GM12878 (cell line): ENCODE measurements at places on chromosomes 13 and 19. TPM values are rescaled to one million over a fixed set of nuclear protein-coding genes. Genes with fewer than 3 reads are reported as not detected.

DNA sequence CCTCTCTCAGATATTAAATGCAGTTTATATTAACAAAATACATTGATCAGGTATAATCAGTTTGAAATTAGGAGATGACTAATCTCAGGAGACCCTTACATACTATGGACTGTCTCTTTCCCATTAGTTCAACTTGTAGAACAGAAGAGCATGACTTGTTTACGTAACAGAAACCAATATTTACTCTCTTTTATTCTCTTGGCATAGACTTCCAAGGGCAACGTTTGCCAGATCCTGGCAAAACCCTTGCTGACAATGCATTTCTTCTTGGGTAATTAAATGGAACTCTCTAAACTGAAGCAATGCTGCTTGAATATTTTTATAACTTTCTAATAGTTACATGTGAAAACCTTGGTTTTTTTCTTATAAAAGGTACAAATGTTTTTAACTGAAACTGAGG, 68.3 kb upstream of the MYO16 start:
- H3K36me3 ChIP-seq = no peaks in the 10 kb centered on the region
- H3K4me3 ChIP-seq = no peak overlapping the region
- no peaks in the 10 kb centered on the region for H3K4me1 ChIP-seq
- H3K27ac ChIP-seq = no peak overlapping the region
- DNase-seq = no peak
- H3K27me3 ChIP-seq = no peaks in the 10 kb centered on the region

PSG7 gene
- not detected in 2 replicates for polyA plus RNA-seq

DNA sequence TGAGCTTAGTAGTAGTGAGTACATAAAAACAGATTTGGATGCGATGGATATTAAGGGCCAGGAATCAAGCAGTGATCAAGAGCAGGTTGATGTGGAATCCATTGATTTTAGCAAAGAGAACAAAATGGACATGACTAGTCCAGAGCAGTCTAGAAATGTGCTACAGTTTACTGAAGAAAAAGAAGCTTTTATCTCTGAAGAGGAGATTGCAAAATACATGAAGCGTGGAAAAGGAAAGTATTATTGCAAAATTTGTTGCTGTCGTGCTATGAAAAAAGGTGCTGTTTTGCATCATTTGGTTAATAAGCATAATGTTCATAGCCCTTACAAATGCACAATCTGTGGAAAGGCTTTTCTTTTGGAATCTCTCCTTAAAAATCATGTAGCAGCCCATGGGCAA, 11.4 kb downstream of the CHAMP1 start:
- no peaks in the 10 kb centered on the region for H3K27me3 ChIP-seq
- no peaks in the 10 kb centered on the region for H3K4me1 ChIP-seq
- no peak overlapping the region for H3K4me3 ChIP-seq
- no peak for DNase-seq

GRCh38 chr19:44552324-44552723, 22.8 kb upstream of the CEACAM20 start:
- no peak overlapping the region for H3K27ac ChIP-seq
- H3K36me3 ChIP-seq = no peaks in the 10 kb centered on the region
- no peaks in the 10 kb centered on the region for H3K4me1 ChIP-seq
- DNase-seq = no peak

SOHLH2 gene
- not detected in 2 replicates for polyA plus RNA-seq

DNA sequence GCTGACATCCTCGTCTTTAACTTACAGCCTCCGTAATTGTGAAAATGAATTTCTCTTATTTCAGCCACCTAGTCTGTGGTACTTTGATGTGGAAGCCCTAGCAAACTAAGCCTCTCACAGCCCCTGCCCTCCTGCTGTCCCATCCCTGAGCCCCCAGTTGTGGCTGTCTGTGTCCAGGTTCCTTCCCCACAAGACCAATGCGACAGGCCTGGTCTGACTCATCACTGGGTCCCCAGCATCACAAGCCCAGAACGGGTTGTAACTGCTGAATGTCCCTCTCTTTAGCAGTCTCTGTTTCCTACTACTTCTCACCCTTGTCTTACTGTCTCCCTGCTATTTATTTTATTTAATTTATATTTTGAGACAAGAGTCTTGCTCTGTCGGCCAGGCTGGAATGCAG, 5.7 kb downstream of the POU2F2 start:
- no peaks in the 10 kb centered on the region for H3K27me3 ChIP-seq
- H3K27ac ChIP-seq = peak overlapping the region; percentile 56
- peaks cover 72% of the 10 kb centered on the region for H3K4me1 ChIP-seq
- peak overlapping the region; percentile 13; the same call in 1 of the 2 replicates for H3K4me3 ChIP-seq
- peaks cover 3% of the 10 kb centered on the region for H3K36me3 ChIP-seq

DDA1 gene
- 63.8 and 68.4 TPM in 2 replicates for polyA plus RNA-seq

- no peaks in the 10 kb centered on the region for H3K4me1 ChIP-seq
- no peak overlapping the region for H3K4me3 ChIP-seq
- no peak overlapping the region for H3K27ac ChIP-seq
- peaks cover 6% of the 10 kb centered on the region; the same call in 1 of the 2 replicates for H3K36me3 ChIP-seq
Observed at GRCh38 chr13:49026851-49027250, 51.1 kb downstream of the FNDC3A start.

- no peaks in the 10 kb centered on the region for H3K27me3 ChIP-seq
- no peak overlapping the region for H3K27ac ChIP-seq
- DNase-seq = no peak
- H3K4me1 ChIP-seq = peaks cover 2% of the 10 kb centered on the region; the same call in 1 of the 2 replicates
- H3K36me3 ChIP-seq = peaks cover 1% of the 10 kb centered on the region; the same call in 1 of the 2 replicates
Observed at GRCh38 chr19:6374711-6375410, 872 bp downstream of the PSPN start.

- H3K4me3 ChIP-seq = no peak overlapping the region
- H3K4me1 ChIP-seq = no peaks in the 10 kb centered on the region
- DNase-seq = no peak
- H3K27me3 ChIP-seq = no peaks in the 10 kb centered on the region
- H3K27ac ChIP-seq = no peak overlapping the region
- H3K36me3 ChIP-seq = no peaks in the 10 kb centered on the region
Observed at GRCh38 chr13:109654341-109655205, 131.8 kb downstream of the IRS2 start.

DNA sequence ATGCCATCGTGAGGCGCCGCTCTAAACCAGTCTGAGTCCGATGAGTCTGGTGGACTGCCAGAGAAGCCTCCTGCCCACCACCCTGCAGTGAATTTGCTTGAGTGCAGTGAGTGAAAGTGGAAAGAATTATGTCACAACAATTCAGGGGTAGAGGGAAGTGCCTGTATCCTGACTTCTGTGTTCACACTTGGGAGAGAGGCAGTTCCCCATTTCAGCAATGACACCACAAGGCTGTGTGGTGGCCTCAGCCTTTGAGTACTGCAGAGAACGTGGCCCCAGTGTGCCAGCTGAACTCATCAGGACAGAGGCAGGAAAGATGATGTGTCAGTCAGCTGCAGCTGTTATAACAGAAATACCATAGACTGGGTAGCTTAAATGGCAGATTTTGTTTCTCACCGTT, 155.6 kb downstream of the COG6 start:
- DNase-seq = no peak
- H3K27ac ChIP-seq = no peak overlapping the region
- no peaks in the 10 kb centered on the region for H3K36me3 ChIP-seq
- no peaks in the 10 kb centered on the region for H3K4me1 ChIP-seq
- H3K27me3 ChIP-seq = no peaks in the 10 kb centered on the region

MBD3L3 gene
- not detected in 2 replicates for polyA plus RNA-seq

GRCh38 chr13:91767651-91768050, 369.2 kb downstream of the GPC5 start:
- H3K4me1 ChIP-seq = no peaks in the 10 kb centered on the region
- no peak overlapping the region for H3K4me3 ChIP-seq
- DNase-seq = no peak
- no peaks in the 10 kb centered on the region for H3K27me3 ChIP-seq

CEACAM20 gene
- not detected in 2 replicates for polyA plus RNA-seq

MZT1 gene
- 47.6 and 49.8 TPM in 2 replicates for polyA plus RNA-seq

PTGIR gene
- polyA plus RNA-seq = 10.1 and 10.8 TPM in 2 replicates

DNA sequence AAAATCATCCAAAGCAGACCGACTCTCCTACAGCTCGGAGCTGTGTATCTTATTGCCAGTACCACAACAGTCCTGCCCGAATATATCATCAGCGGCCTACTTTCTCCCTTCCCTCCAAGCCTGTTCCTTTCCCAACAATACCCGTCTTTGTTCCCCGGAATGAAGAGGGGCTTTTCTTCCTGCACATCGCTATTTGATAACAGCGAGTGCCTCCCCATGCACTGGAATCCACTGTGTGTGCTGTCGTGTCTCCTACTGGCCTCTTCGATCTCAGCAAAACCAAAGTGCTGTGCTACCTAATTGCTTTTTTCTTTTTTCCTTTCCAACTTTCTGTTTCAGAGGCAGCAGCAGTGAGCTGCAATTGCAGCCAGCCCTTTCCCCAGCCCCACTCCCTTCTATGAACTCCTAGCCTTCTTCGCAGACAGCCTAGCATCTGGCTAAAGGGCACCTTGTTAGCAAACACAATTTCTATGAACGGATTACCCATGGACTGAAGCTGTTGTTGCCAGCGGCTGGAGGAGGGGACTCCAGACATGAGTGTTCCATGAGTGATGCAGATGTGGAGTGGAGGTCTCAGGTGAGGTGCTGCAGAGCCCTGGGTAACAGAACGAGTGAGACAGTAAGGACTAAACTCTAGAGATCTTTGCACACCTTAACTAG, 43.4 kb downstream of the EFNB2 start:
- peaks cover 6% of the 10 kb centered on the region for H3K4me1 ChIP-seq
- no peak for DNase-seq
- no peaks in the 10 kb centered on the region for H3K27me3 ChIP-seq

GRCh38 chr19:6070207-6070681, 40.1 kb downstream of the RFX2 start:
- no peak overlapping the region for H3K4me3 ChIP-seq
- DNase-seq = no peak
- no peaks in the 10 kb centered on the region for H3K36me3 ChIP-seq
- H3K4me1 ChIP-seq = no peaks in the 10 kb centered on the region
- no peak overlapping the region for H3K27ac ChIP-seq

- DNase-seq = no peak
- H3K27ac ChIP-seq = no peak overlapping the region
- H3K36me3 ChIP-seq = peaks cover 20% of the 10 kb centered on the region; the same call in 1 of the 2 replicates
Observed at GRCh38 chr19:19329126-19329525, 8.5 kb downstream of the MAU2 start.

- no peak for DNase-seq
- H3K4me1 ChIP-seq = peaks cover 39% of the 10 kb centered on the region
- H3K27me3 ChIP-seq = no peaks in the 10 kb centered on the region
- no peak overlapping the region for H3K4me3 ChIP-seq
- H3K27ac ChIP-seq = no peak overlapping the region
- H3K36me3 ChIP-seq = peaks cover 24% of the 10 kb centered on the region; the same call in 1 of the 2 replicates
Observed at GRCh38 chr19:38698225-38699026, 45.8 kb downstream of the CAPN12 start.
